ENCODE measurements at places on chromosomes 1 and 21. TPM values are rescaled to one million over a fixed set of nuclear protein-coding genes. Genes with fewer than 3 reads are reported as not detected.

The ATP1A2 gene
- not detected for total RNA-seq

The VASH2 gene
- not detected for total RNA-seq

The PRDX6 gene
- 155 TPM for total RNA-seq

The OR2T29 gene
- total RNA-seq, result not detected

The PTCH2 gene
- total RNA-seq, result 0.24 TPM

DNA sequence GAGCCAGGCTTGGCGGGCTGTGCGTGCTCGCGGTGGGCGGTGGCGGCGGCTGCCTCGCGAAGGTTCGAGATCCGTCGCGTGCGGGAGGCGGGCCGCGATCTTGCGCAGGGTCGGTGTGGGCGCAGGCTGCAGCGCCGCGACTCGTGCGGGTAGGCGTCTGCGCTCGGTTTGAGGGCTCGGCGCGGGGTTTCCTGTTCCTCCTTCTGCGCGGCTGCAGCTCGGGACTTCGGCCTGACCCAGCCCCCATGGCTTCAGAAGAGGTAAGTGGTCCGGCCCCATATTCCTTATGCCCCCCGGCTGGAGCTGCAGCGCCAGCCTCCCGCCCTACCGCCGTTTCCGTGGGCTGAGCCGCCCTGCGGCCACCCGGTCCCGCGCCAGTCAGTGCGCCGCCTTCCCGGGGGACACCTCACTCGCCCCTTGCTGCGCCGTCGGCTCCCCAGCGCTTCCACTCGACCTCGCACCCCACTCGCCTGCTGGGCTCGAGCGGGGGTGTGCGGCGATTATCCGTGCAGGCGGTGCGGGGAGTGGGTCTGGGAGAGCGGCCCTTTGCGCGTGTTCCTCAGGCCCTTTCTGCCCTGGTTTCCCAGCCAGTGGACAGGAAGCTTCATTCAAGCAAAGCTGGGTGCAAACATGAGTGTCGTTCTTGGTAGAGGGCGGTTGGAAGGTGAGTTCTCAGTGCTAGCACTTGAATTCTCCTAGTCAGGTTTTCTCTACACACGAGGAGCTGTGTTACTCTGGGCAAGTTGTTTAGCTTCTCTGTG is at the start of gene CACYBP:
Gene CACYBP (plus strand): TSS at position 12 of the 761 bp plus-strand sequence. CDS start 234 bp downstream, at position 246.
- peak; percentile 40 for DNase-seq

DNA sequence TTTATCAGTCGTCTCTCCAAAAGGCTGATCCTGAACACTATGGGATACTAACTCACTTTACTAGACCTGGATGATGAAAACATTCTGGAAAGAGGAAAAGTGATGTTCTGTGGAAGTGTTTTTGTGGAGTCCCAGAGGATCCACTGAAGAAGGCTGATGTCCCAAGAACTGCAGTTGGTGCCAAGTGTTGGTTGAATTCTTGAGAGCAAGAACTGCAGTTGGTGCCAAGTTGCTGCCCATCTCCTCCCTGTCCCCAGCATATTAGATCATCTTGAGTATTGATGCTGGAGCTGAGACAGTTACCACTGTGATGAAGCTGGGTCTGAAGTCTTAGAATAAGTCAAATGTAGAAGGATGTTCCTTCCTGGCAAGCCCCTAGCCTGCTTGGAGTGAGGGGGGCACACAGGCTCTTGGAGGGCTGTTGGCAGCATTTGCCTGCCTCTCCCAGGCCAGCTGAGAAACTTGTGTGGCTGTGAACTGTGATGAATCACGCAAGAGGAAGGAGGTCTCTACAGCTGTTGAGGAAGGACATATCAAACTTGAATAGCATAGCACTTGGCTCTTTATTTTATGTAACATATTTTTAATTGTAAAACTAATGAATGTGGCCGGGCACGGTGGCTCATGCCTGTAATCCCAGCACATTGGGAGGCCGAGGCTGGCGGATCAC is 48.1 kb downstream of the DNAJC6 start:
- DNase-seq, result no peak

- no peak for DNase-seq
These were observed 11.9 kb upstream of the PAQR6 start for GRCh38 chr1:156259805-156260204.

- no peak for DNase-seq
These were observed 30.0 kb downstream of the BCAS2 start for GRCh38 chr1:114551400-114551799.

DNA sequence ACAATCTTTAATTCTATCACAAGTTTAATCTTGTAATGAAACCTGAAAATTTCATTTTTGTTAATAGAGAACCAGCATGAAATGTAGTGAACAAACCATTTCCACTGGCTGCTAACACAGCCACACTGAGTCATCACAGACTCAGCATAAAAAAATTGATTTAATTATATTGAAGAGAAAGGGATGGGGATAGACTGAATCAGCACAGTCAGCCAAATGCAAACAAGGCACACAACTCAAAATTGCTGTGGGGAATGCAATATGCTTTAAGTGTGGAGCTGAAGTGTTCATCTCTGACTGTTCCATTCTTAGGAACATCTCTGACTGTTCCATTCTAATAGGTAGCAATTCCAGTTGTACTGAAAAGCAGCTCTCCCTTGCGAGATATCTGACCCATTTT is 299.8 kb downstream of the MRPL39 start:
- DNase-seq, result no peak

DNA sequence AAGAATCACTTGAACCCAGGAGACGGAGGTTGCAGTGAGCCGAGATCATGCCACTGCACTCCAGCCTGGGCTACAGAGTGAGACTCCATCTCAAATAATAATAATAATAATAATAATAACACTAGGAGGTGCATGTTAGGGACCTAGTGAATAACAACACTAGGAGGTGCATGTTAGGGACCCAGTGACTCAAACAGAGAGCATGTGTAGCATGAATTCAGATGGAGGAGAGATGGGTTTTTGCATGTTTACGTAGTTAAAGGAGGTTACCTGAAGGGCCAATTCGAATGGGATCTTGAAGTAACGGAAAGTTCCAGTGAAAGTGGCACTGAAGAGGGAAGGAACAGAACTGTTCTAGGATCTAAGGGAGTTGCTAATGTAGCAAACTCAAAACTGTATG is 7.1 kb upstream of the KCNK1 start:
- DNase-seq, result no peak

- DNase-seq, result no peak
These were observed 50.0 kb upstream of the PRELP start for GRCh38 chr1:203425663-203425975.

DNA sequence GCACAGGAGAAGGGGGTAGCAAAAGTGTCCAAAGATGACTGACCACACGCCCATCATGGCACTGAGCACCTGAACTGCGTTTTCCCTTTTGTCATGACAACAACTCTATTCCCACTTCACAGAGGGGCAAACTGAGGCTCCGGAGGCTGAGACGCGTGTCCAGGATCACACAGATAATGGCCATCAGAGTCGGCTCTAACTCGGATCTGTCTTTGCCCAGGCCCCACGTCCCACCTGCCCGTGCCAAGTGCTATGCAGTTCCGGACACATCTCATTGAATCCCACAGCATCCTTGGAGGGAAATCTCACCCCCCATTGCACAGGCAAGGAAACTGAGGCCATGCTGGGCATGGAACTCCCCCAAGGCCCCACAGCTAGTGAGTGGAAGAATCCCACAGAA is 62.1 kb downstream of the MATN1 start:
- DNase-seq, result no peak

DNA sequence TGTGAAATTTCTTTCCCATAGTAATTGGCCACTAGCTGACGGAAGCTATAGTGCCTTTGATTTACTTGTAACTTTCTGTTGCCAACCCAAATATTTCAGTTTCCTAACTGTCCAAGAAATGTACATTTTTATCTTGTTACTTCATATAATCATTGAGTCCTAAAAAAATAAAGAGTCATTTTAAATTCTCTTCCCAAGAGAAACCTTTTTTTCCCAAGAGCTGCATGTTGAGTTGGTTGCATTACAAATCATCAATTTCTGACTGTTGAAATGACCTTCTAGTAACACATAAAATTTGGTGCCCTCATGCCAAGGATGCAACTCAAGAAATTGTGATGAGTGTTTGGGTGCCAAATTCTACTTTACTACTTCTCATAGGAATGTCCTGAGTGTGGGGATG is 61.0 kb downstream of the HMCN1 start:
- DNase-seq, result no peak

DNA sequence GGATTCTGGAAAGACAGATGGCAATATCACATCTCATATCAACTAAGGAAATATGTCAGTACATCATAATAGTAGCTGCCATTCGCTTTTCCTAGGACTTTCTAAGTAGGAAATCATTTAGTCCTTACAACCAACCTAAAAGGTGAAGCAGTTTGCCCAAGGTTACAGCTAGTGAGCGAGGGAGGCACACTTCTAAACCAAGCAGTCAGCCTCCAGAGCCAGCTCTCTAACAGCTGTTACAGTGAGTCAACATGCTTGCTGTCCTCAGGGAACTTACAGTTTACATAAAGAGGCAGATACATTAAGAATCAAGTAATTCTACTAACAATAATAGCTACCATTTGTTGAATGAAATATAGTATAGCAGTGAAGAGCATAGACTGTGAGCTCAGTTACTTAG is 57.1 kb downstream of the GIPC2 start:
- DNase-seq, result no peak

DNA sequence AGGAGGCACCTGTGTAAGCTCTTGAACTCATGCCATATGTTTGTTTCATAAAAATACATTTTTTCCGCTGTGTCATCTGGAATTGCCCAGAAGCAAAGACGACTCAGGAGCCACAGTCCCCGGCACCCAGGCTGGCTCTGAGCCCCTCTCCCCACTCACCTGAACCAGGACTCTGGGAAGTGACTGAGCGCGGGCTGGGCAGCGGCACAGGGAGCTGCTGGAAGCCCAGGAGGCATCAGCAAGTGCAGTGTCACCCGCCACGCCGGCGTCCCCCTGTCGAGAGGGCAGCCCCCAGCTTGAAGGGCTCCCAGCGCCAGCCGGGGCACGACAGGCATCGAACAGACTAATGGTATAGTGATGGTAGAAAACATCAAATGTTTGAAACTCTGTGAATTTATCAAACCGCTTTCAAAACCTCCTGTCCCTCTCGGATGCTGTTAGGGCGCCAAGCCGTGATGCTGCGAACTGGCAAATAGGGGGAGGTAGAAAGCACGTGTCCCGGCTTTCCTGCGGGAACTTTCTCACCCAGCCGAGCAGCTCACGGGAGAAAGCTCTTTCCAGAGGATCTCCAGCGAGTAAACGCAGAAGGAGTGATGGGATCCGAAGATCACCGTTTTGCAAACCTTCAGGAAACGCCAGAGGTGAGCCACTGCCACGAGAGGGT is 57.8 kb upstream of the COL18A1 start:
- no peak for DNase-seq

All from mammary epithelial cell (primary cell).